ENCODE measurements at places on chromosomes 5 and 9.

DNA sequence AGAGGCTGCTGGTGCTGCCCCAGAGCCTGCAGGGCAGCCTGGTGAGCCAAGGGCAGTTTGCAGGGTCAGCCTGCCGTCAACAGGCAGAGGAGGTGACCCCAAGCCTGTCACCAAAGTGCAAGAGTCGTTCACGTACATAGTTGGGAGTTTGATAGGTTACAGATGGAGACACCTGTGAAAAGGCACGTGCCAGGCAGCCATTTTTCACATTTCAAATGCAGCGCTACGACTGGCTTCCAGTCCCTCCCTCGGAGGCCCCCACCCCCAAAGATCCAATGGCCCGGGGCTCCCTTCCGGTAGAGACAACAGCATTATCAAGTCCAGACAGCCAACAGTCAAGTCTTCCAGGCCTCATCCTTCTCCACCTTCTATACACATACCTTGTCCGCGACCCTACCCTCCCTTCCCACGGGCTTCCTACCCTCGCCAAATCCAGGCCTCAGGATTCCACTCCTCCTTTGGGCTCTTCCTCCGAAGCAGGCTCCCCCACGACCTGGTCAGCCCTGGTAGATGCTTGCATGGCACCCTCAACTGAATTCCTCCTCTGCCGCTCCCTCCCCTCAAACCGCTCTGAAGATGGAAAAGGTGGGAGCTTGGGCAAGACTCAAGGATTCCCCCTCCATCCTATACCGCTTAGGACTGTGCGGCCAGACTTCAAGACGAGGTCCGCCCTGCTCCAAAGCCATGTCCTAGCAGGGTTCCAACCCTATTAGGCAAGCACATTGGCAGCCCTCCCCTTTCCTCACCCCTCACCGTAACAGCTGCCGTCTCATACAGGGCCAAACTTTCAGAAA, 13.2 kb downstream of the HNRNPH1 start:
- DNase-seq = no peak

DNA sequence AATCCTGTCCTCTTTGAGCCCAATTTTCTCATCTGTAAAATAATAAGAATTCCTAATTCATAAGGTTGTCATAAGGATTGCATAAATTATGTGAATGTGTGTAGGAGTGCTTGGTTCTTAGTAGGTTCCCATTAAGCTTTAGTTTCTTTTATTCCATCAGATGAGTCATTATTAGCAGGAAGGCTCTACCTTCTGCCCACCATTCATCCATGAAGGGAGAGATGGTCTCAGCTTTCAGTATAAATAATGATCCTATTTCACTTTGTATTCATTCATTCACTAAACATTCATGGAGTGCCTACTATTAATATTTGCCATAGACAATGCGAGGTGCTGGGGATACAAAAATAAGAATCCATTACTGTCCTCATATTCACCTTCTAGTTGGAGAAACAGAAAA, 3.0 kb downstream of the CMYA5 start:
- no peak for DNase-seq

DNA sequence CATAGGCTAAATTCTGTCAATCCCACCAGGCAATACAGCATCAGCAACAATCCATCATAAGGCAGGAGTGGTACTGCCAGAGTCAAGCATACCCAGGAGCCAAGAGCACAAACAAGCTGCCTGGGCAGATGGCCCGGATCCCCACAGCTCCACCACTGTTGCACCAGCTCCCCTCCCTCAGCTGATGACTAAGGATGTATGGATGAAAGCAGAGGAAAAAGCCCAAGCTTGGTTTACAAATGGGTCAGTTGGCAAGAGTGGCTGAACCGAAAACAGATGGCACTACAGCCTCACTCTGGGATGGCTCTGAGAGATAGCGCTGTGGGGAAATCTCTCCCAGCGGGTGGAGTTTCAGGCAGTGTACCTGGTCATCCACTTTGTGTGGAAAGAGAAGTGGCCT, 29.4 kb downstream of the DROSHA start:
- no peak for DNase-seq

DNA sequence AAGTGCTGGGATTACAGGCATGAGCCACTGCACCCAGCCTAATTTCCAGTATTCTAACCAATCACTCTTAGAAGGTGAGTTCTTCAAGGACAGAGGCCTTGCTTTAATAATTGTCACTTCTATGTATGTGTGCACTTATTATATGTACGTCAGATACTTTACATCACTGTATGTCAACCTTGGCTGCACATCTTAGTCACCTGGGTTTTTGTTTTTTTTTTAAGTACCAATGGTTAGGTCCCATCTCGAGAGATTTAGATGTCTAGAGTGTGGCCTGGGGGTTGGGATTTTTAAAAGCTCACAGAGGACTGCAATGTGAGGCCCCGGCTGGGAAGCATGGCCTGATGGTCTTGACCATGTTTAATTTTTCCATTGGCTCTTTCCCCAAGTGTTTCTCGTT, 9.9 kb upstream of the GM2A start:
- no peak for DNase-seq

- DNase-seq = no peak
These were observed 124.1 kb upstream of the ACO1 start for GRCh38 chr9:32260151-32260862.

DNA sequence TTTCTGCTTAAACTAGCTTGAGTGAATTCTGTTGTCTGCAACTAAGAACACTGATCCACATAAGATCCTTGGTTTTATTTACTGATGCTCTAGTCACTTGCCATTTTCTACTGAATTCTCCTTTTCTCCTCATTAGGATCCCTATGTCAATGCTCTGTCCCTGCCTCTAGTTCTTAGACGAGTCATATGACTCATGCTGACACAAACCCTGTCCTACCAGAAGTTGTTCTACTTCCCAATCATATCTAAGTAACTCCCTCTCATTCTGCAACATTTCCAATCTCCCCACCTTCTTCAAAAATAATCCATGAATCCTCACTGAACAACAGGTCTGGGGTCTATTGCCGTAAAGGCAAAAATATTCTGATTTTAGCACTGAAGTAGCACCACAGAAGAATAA, 47.1 kb upstream of the DMRT1 start:
- no peak for DNase-seq

GRCh38 chr5:53130266-53130665, 20.7 kb upstream of the MOCS2 start:
- DNase-seq = no peak

- DNase-seq = no peak
These were observed 171.5 kb upstream of the PHYKPL start for GRCh38 chr5:178403956-178404600.

DNA sequence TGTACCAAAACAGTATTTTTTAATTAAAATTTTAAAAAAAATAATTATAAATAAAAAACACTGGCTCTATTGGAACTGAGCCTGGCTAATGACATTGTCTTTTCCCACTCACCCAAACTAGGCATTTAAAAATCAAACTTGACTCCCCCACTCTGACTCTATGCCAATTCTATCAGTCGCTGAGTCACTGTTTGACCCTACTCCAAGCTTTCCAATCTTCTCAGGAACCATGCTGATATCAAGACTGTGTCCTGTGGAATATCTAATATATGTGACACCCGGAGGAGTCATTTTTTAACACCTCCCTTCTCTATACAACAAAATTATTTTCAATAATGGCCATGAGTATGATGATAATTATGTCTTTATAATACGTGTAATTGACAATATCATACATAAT, 171.6 kb upstream of the RASEF start:
- no peak for DNase-seq

- no peak for DNase-seq
These were observed 120.7 kb downstream of the PAPPA start for GRCh38 chr9:116274293-116274692.

DNA sequence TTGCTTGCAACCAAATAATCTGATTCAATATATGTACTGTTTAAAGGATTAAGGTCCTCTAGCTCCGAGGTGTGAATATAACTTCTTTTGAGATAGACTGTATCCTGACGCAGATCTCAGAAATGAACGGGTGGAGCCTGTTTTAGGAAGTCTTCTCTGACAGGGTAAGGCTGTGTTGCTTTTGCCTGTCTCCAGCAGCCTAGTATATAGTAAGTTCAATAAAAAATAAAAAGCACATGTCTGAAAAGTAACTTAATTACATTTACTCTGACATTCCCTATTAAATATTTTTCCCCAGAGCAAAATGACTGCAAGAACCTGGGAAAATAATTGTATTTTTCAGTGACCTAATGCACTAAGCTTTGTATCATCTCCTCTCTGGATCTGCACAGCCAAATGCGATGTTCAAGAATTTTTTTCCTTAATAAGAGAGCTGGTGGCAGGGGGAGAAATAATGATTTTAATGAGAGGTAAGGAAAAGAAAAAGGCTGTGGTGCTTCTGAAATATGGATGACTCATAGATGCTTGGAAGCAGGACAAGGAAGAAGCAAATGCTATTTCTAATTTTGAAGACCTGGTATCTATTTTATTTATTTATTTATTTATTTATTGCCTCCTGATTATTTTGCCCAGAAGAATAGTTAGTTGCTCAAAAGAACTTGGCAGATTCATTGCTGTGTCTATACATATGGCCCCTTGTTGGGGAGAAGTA, 7.3 kb downstream of the PPP3R2 start:
- no peak for DNase-seq

GRCh38 chr9:129383561-129384490, 205.8 kb upstream of the IER5L start:
- DNase-seq = peak; percentile 53

DNA sequence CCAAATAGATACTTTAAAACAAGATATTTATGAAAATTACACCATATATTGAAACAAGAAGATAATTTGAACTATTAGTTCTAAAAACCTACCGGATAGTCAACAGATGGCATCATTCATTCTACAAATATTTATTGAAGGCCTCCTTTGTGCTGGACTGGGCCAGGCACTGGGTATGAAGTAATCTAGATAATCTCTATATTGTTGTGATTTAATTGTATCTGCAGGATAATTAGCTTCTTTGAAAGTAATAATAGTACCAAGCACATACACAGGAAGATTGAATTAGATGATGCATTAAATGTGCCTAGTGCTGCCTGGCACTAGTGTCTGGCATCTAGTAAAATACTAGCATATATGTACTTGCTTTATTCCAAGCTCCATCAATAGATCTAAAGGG, 735.2 kb upstream of the DMAC1 start:
- no peak for DNase-seq

- DNase-seq = no peak
These were observed 148.9 kb downstream of the RMI1 start for GRCh38 chr9:84129529-84129928.

GRCh38 chr9:77158772-77159513, 18.4 kb upstream of the VPS13A start:
- DNase-seq = no peak

DNA sequence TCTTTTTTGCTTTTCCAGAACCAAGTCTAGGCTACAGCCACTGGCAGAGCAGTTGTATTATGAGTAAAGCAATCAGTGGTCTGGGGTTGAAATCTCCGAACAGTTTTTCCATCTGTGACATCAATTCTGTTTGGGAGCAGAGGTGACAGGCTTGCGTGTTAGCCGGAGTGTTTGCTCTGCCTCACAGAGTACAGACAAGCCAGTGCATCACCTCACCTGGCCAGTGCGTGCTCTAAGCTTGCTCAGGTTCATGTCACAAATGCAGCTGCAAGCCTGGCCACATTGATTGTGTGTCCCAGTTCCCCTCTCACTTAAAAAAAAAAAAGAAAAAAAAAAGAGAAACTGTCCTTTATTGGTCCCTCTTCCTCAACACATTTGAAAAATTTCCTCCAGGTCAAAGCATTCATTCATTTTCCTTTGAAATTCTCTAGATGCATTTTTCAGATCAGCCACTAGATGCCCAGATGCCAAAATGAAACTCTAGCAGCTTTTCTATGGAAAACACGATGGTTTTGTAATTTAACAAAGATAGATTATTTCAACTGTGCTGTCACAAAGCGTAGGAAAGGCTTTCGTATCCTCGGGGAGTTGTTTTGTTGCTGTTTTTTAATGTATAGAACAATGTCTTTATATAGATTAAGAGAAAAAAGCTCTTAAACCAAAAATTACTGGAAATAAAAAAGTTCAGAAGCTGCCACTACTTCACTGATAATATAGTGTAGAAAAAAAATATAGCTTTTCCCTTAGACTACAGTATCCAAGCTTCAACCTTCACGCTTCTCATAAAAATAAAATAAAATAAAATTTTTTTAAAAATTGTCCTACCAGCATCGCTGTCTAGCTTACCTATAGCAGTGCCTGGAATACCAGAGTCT, 585.5 kb downstream of the TLE1 start:
- DNase-seq = no peak

DNA sequence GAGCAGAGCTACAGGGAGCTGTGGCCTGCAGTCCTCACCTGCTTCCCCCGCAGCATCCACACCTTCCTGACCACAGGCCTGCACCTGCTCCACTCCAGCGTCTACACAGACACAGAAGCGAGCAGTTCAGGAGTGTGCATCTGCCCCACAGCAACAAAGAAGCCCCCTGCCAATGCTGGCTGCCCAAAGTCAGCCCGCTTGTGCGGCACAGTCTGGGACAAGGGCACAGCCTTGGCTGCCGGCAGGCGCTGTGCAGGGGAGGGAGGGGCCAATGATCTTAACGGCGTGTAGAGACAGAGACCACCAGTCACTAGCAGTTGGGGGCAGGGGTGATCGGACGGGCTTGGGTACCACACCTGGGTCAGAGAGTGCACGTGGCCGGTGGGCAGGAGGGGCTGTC, 6.6 kb downstream of the BRD9 start:
- DNase-seq = no peak

DNA sequence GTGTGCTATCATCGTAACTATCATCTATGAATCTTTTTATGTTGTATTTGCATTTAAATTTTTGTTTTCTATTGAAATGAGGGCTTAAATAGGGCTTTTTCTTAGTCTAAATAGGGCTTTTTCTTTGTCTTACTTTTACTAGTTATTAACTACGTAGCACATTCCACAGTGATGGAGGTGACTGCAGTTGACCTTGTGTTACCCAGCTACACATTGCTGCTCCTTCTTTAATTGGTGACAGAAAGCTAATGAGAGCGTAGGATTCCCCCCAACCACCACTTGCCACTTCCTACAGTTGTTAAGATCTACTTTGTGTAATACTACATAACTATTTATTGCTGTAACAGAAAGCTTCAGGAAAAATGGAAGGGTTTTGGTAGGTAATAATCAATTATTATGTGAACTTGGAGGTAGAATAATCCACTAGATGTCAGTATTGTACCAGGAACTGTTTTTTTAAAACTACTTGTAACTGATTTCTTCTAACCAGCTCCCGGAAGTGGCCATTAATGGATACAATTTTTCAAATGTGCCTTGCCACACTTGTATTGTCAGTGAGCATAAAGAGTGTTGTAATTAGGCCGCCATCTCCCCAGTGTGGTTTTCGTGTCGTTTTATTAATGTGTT, 18.0 kb downstream of the MTRR start:
- DNase-seq = no peak

DNA sequence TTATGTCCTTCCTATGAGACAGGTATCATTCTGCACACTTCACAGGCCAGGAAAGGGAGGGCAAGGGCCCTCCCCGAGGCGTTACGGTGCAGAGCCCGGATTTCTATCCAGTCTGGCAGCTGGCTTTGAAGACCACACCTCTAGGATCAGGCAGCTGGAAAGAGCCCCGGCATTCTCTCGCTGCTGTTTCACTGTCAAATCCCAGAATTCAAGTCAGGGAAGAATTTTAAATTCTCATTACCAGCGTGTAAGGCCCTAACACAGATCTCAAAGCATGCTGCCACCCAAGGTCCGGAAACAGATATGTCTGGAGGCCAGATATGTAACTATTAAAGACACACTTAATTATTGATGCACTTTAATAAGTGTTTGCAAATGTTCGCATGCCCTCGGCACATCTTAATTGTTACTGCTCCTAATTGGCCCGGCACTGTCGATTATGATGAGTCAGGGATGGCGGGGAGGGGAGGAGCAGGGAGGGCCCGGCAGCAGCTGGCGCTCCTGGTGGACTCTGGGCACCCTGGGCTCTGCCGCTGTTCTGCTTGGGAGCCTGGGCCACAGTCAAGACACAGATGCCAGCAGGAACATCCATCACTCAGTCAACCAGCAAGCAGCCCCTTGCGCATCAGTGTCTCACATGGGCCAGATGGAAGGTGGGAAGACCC, 76.3 kb upstream of the BARHL1 start:
- no peak for DNase-seq
